ENCODE measurements at places on chromosomes 7 and 10.

- DNase-seq, result no peak
These were observed 10.8 kb downstream of the ICA1 start for GRCh38 chr7:8251195-8251594.

GRCh38 chr10:97335188-97335619 is 675 bp upstream of the FRAT2 start:
- no peak for DNase-seq

- no peak for DNase-seq
These were observed 66.1 kb upstream of the PDZD8 start for GRCh38 chr10:117441361-117441760.

DNA sequence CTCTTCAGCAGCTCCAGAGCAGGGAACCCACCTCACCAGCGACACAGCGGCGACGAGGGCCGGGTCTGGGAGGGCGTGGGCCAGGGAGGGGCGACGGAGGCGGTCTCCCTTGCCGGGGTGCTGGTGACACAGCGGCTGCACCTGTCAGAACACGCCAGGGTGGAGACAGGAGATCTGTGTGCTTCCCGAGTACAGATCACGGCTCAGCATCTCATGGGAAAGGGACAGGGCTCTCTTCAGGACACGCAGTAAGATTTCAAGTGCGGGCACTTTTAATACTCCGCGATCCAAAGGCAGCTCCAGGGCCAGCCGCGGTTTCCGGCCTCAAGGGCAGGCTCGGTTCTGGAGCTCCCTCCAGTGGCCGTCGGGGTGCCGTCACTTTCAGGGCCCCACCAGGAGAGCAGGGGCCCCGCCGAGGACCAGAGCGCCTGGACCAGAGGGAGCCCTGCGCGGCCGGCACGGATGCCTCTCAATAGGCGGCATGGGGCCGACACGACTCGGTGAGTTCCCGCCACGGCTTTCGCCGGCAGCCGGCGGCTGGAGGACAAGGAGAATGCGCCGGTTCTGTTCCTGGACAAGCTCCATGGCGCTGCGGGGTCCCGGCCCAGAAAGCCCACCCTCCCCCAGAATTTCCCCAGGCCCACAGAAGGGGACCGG is 21.4 kb downstream of the GPR146 start:
- peak; percentile 64 for DNase-seq

DNA sequence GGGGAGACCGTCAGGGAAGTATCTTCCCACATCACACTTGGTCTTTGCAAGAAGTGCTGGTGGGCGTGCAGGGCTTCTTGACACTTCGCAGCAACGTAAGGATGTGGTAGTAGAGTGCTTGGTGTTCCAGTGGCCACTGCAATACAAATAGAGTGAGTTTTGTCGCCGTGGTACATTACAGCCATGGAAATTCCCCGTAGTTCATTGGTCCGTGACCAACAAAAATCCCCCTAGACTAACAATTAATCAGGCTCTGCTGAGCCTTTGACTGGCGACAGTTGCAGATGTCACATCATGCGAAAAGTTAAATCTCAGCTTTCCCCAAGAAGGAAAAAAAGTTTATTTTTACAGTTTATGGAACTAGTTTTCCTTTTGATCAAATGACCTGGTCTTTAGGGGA is 134.7 kb downstream of the MGMT start:
- DNase-seq, result no peak

GRCh38 chr10:10096296-10096695 is 921.4 kb upstream of the CELF2 start:
- DNase-seq, result no peak

DNA sequence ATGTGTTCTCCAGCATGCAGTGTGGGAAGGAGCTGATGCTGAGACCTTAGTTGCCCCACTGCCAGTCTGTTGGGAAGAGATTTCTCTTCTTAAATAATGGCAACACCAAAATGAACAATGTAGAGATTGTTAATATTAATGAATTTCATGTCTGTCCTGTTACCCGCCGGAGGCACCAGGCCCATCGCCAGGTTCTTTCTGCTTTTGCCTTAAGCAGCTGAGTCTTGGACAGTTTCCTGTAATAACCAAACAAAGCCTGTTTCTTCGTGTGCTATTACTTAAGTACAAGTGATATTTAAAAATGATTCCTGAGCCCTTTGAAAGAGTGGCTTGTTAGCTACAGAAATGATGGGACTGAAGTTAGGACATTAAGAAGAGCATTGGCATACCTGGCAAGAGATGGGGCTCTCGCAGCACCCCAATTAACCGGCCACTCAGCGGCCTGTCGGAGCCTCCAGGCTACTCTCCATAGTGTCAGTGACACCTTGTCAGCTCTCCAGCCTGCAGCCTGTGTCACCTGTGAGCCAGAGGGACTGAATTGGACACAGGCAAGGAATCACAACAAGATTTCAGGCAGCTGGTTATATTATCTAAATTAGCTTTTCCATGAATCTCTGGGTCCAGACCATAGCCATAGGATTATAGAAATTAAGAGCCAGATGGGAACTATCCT is 142.0 kb downstream of the CELF2 start:
- no peak for DNase-seq

Measured in stimulated activated CD8-positive, alpha-beta memory T cell treated with anti-CD3 and anti-CD28 coated beads, Interleukin-15, amount 100 ng/mL, for 48 hours (primary cell).